ENCODE measurements at places on chromosomes 5 and 9.

GRCh38 chr9:16214677-16215352 is 655.7 kb downstream of the BNC2 start:
- DNase-seq, result no peak

DNA sequence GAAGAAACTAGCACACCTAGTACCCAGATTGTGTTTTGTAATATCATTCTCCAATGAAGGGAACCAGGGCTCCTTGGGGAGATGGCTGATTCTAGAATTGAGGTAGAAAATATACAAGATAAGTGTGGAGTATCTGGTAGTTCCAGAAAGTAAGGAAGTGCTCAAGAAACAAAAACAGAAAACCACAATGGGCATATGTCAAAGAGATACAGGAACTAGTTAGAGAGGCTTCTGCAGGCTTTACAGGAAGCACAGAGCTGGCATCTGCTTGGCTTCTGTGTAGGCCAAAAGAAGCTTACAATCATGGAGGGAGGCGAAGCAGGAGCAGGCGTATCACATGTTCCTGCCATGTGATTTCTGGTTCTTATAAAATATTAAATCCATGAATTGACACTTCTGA is 105.7 kb upstream of the TMEM161B start:
- no peak for DNase-seq

DNA sequence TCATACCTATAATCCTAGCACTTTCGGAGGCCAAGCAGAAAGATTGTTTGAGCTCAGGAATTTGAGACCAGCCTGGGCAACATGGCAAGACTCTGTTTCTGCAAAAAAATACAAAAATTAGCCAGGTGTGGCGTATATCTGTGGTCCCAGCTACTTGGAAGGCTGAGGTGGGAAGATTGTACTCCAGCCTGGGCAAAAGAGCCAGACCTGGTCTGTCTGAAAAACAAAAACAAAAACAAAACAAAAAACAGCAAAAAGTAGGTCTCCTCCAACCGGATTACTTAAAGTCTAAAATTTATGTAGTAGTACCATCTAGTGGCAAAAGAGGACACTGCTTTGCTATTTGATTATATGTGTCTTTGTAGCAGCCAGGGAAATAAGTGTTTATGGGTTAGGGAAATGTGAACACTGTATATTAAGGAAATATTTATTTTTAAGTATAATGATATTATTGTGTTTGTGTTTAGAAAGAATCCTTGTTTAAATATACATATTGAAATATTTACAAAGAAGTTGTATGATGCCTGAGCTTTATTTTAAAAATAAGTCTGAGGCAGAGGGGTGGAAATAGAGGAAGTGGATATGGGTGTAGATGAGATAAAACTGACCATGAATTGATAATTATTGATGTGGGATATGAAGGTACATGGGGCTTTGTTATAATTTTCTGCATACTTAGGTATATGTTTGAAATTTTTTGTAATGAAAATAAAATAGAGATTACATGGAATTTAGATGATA is 20.0 kb downstream of the APC start:
- peak; percentile 58 for DNase-seq

DNA sequence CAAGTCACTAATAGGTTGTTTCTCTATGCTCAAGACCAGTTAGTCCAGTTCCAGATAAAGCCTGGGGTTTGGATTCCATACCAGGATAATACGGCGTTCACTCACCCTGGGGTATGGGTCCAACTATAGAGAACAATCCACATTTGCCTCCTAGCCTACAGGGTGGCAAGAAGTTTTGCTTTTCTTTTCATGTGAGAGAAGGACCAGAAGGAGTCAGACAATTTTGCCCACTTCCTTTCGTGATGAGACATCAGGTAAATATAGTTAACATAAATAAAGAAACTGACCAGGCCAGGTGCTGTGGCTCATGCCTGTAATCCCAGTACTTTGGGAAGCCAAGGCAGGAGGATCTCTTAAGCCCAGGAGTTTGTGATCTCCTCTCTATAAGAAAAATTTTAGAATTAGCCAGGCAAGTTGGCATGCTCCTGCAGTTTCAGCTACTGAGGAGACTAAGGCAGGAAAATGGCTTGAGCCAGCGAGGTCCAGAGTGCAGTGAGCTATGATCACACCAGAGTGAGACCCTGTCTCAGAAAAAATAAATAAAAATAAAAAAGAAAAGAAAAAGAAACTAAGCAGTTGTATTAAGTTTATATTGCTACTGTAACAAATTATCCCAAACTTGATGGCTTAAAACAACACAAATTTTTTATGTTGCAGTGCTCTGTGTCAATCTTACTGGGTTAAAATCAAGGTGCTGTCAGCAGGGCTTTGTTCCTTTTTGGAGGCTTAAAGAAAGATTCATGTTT is 7.5 kb upstream of the REEP5 start:
- DNase-seq, result no peak

- no peak for DNase-seq
Observed at GRCh38 chr9:114643001-114643400, 14.6 kb downstream of the TEX53 start.

DNA sequence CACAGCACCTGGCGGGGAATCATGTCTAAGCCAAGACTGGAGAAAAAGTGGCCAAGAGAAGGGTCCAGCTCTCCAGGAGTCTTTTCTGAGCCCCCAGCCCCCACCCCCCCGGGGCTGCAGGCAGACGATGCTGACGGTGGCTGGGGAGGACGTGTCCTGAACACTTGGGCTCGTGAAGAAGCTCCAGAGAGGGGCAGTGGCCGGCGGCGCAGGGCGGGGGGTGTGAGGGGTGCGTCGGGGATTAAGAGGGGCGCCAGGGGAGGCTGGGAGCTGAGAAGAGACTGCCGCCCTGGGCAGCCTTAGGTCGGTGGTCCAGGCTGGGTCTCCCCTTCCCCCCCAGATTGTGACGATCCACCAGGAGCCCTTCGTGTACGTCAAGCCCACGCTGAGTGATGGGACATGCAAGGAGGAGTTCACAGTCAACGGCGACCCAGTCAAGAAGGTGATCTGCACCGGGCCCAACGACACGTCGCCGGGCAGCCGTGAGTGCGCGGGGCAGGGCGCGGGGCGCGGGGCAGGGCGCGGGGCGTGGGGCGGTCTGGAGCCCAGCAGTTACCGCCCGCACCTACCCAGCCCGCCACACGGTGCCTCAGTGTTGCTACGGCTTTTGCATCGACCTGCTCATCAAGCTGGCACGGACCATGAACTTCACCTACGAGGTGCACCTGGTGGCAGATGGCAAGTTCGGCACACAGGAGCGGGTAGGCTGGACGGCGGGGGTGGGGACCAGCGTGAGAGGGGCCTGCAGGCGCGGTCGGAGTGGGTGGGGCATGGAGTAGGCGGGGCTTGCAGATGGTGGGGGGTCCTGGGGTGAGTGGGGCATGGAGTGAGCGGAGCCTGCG is 8.9 kb downstream of the LRRC26 start:
- peak; percentile 19 for DNase-seq

DNA sequence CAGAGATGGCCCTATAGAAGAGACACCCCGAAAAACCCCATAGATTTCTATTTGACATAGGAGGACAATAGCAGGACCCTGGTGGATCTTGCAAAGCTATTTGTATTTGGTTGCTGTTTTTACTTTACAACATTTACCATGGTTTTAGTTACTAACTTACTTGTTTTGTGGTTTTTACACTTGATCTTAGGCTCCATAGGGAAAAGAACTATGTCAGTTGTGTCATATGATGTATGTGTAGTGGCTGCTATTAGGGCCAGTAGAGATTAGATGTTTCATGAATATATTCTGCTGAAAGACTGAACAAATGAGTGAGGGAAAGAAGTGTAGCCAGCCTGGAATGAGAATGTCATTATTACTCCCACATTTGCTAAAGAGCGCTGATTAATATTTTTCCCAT is 388.1 kb downstream of the SEMA5A start:
- DNase-seq, result no peak

GRCh38 chr5:132094393-132095076 is 20.9 kb downstream of the CSF2 start:
- no peak for DNase-seq

GRCh38 chr9:23747088-23748075 is 78.7 kb downstream of the ELAVL2 start:
- DNase-seq, result no peak

DNA sequence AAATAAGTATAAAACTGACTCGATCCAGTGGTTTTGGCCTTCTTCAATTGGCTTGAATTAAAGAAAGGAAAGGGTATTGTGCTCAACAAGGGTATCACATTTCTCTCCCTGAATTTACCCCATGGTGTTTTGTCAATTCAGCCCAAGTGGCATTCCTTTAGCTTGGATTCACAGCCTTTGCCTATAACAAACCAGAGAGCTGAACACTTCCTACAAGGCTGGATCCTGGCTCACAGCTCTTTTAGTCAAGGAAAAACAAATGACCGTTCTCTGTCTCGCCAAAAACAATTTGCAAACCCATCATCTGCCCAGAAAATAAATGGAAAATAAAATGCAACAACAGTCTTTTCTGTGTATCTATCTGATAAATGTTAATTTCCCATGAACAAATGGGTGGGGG is 5.7 kb downstream of the ZNF366 start:
- DNase-seq, result no peak

- DNase-seq, result no peak
Observed at GRCh38 chr5:157918811-157919742, 60.1 kb upstream of the CLINT1 start.

DNA sequence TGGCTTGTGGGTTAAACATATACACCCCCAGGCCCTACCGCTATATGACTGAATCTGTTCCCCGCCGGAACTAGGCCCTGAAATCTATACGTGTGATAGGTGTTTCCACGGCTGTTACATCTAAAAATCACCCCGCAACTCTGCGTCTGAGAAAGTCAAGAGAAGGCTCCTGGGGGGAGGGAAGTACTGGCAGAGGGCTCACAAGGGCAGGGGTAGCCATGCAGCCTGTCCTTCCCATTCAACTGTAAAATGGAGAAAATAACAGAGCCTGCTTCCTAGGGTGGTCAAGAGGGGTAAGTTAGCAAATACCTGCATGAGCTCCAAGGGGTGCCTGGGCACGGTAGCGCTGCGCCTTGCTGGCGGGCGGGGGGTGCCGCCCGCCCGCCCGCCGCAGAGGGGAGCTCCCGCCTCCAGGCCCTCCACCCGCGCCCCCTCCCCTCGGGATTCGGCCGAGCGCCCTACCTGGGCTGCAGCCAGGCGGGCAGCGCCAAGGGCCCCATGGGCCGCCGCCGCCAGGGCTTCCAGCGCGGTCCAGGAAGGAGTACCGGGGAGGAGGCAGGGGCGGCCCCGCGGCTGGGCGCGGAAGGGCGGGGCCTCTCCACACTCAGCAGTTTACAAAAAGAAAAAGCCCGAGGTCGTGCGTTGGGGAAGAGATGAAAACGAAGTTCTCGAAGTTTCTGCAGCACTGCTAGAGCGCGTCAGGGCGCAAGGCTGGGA is at the start of gene HACD4:
Gene HACD4 (minus strand): TSS at position 550 of the 717 bp plus-strand sequence. CDS start 50 bp downstream, at position 500.
- peak; percentile 23 for DNase-seq

DNA sequence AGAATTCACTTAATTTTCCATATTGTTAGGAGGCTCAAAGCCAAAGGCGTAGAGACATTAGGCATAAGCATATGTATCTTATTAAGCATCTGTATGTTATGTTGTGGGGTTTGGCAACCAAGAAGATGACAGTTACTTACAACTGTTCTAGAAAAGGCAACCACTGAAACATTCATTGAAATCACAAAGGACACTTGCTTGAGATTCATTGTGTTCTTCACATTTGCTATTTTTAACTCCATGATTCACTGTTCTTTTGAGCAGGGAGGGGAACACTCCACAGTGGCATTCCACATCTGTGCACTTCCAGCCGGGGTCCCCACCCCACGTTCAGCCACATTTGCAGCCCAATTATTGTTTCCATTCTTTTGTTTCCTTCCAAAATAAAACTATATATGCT is 107.1 kb downstream of the PALM2AKAP2 start:
- no peak for DNase-seq

DNA sequence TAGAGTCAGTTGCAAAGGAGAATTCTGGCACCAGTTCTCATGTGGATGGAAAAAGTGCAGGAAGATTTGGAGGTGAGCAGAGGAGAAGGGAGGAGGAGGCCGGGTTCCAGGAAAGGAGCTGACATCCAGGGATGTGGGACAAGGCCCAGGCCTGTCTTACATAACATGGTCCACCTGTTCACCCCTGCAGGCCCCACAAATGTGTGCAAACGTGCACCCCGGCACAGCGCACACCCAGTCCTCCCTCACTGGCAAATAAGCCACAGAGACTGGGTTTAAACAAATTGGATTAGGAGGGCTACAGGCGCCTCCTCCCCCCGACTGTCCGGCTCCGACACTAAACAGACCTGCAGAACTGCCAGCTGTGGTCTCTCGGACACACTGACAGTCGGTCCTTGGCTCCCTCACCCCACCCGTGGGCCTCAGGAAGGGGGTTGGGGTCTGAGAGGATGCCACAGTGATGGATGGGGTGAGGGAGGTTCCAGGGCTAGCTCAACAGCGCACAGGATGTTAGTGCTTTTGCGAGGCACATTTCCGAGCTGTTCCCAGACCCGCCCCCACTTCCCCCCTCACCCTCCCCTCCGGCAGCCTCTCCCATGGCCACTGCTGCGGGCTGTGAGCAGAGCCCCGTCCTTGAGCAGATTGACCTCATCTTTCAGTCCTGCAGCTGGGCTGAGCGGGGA is 43.4 kb upstream of the IL17B start:
- DNase-seq, result no peak

DNA sequence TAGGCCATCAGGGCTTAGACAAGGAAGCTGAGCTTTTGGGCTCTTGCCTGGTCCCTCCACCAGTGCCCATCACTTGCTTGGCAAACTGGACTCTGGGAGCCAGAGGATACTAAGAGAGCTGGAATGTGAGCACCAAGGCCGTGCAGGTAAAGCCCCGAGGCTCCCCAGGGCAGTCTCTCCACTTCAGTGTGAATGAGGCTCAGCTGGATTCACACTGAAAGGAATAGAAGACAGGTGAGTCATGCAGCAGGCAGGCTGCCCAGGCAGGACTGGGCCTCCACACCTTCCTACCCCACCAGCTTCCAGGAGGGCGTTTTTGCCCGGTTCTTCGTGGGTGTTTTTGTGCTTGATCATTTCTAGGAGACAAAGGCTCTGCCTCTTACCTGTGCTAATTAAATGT is 7.3 kb upstream of the CTSV start:
- DNase-seq, result no peak

- no peak for DNase-seq
Observed at GRCh38 chr5:34026089-34026761, 16.8 kb downstream of the C1QTNF3 start.

GRCh38 chr5:150658699-150659265 is 2.3 kb upstream of the MYOZ3 start:
- DNase-seq, result no peak

DNA sequence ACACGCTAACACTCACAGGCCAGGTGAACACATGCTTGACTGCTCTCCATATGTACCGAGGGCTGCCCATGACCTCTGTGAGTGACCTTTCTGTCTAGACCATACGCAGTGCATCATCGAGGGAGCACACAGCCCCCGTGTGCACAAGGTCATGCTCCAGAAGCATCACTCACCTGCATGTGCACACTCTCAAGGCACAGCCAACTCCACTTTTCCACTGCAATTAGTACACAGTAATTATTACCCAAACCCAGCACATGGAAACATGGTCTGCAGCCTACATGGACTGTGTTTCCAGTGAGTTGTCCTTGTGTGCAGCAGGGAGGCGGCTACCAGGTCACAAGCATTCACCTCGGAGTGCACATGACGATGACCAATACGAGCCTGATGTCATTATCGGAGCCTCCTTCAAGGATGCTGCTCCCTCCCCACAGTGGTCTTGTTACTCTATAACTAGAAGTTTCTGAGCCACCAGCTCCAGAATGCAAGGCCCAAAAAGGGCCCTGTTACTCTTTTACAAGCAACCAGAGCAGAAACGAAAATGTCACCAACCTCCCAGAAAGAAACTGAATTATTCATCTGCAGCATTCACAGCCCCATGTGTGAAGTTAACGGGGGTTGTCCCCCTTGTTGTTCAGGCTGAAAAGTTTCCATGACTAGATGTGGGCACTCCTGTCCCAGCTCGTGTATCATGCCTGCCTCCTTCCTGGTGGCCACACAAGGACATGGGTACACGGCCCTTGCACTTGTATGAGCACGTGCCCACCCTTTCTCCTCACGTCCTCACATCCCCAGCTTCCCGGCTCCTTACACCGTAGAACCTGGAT is 31.2 kb downstream of the SEMA4D start:
- DNase-seq, result no peak
